ENCODE measurements at places on chromosomes 2 and 18.

DNA sequence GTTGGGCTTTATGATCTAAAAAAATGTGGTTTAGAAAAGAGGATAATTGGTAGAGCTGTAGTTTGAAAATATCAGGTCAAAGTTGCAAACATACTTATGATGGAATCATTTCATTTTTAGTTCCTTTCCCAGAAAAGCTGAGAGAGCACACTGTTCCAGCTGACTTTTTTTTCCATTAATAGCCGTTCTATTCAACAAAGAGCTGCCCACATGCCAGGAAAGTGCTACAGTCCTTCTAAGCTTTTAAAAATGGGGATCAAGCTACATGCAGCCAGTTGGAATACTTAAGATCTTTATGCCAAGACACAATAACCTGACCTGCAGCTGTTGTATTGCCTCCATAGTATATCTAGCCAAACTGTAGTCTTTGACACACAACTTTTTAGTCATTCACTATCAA is 111.5 kb downstream of the GALNT3 start:
- DNase-seq, result no peak

DNA sequence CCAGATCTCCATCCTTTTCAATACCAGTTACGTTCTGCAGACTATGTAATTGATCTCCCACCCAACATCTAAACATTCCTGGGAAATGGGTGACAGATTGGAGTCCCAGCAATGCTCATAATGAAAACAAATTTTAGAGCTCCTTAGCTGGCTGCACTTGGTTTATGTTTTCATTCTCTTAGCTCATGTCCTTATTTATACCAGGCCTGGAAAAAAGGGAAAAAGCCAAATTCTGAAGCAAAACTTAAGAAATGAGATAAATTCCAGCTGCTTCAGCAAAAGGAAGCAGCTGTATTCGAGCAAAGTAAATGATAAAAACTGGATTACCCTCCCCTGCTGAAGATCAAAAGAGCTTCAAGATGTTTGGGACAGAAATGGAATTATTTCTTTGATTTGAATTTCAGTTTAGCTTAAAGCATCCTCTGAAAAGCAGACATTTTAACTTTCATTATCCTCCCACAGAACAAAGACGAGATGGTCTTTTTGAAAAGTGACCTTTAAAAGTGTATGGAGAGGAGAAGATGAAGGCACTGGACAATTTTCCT is 196.5 kb upstream of the THUMPD2 start:
- no peak for DNase-seq

DNA sequence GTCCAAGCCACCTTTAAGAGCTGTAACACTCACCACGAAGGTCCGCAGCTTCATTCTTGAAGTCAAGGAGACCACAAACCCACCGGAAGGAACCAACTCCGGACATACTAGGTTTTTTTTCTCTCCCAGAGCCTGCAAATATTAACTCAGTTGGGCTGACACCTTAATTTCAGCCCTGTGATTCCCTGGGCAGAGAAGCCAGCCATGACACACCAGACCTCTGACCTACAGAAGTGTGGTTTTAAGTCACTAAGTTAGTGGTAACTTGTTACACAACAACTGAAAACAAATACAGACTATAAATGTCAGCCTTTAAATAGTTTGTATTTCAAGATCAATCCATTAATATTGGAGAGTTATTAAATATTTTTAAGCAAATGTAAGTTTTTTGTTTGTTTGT is 855.1 kb downstream of the TMEM182 start:
- DNase-seq, result no peak

GRCh38 chr2:174338147-174338605 is 3.4 kb downstream of the SP9 start:
- DNase-seq, result no peak

GRCh38 chr2:127138281-127138680 is 31.3 kb upstream of the BIN1 start:
- no peak for DNase-seq

All from forelimb muscle (tissue), 1 donor.